A549 treated with CORT108297 at 1 μM for 4 hours (cell line): ENCODE measurements at places on chromosomes 4 and X. TPM values are rescaled to one million over a fixed set of nuclear protein-coding genes. Genes with fewer than 3 reads are reported as not detected.

CCNB3 gene
- 0.41 to 1.3 TPM (median 0.44 TPM) in 5 replicates for total RNA-seq

KLHL13 gene
- total RNA-seq, result 0.21 to 0.31 TPM (median 0.23 TPM) in 5 replicates

RASSF6 gene
- total RNA-seq, result 0.73 to 1.1 TPM (median 0.98 TPM) in 5 replicates

CT55 gene
- total RNA-seq, result not detected in 5 replicates

GPRASP2 gene
- 4.7 to 6.9 TPM (median 5.9 TPM) in 5 replicates for total RNA-seq

TRIM75 gene
- total RNA-seq, result not detected in 5 replicates

ASIC5 gene
- not detected in 5 replicates for total RNA-seq

AASDH gene
- 2.3 to 3.9 TPM (median 3.6 TPM) in 5 replicates for total RNA-seq

ARR3 gene
- not detected in 5 replicates for total RNA-seq

NMU gene
- 0.43 to 1.1 TPM (median 0.53 TPM) in 5 replicates for total RNA-seq

HSFX3 gene
- total RNA-seq, result not detected in 5 replicates

GRID2 gene
- not detected in 5 replicates for total RNA-seq

SRPX2 gene
- total RNA-seq, result 2.3 to 2.9 TPM (median 2.4 TPM) in 5 replicates

ARFIP1 gene
- total RNA-seq, result 13.5 to 19.7 TPM (median 15.9 TPM) in 5 replicates

TBC1D1 gene
- total RNA-seq, result 21.4 to 27.2 TPM (median 24.2 TPM) in 5 replicates

MGARP gene
- total RNA-seq, result 0.66 to 0.97 TPM (median 0.83 TPM) in 5 replicates

SHROOM2 gene
- 0.40 to 0.52 TPM (median 0.44 TPM) in 5 replicates for total RNA-seq

CT45A2 gene
- 0.09 TPM in 1 of 5 replicates, not detected in the others for total RNA-seq

SATL1 gene
- not detected in 5 replicates for total RNA-seq

SORBS2 gene
- total RNA-seq, result 0.02 to 0.31 TPM (median 0.22 TPM) in 5 replicates

SPANXA2 gene
- total RNA-seq, result 0.16 to 0.18 TPM in 2 of 5 replicates, not detected in the others

ADH7 gene
- not detected in 5 replicates for total RNA-seq

PHOX2B gene
- total RNA-seq, result 0.02 TPM in 1 of 5 replicates, not detected in the others

ZFX gene
- total RNA-seq, result 8.1 to 12.1 TPM (median 9.5 TPM) in 5 replicates

BCAP31 gene
- 371 to 467 TPM (median 387 TPM) in 5 replicates for total RNA-seq

LRIT3 gene
- 0.02 to 0.07 TPM (median 0.05 TPM) in 4 of 5 replicates, not detected in the other for total RNA-seq

YTHDC1 gene
- 30.3 to 44.6 TPM (median 32.7 TPM) in 5 replicates for total RNA-seq

ZBTB49 gene
- total RNA-seq, result 2.4 to 2.9 TPM (median 2.6 TPM) in 5 replicates

LRCH2 gene
- 0.02 to 0.03 TPM (median 0.02 TPM) in 3 of 5 replicates, not detected in the others for total RNA-seq
